Stimulated activated CD8-positive, alpha-beta memory T cell treated with anti-CD3 and anti-CD28 coated beads, Interleukin-7, amount 100 ng/mL, for 48 hours (primary cell): ENCODE measurements at places on chromosomes 6 and 20.

GRCh38 chr6:37675100-37675499 is 22.6 kb downstream of the MDGA1 start:
- no peak for DNase-seq

DNA sequence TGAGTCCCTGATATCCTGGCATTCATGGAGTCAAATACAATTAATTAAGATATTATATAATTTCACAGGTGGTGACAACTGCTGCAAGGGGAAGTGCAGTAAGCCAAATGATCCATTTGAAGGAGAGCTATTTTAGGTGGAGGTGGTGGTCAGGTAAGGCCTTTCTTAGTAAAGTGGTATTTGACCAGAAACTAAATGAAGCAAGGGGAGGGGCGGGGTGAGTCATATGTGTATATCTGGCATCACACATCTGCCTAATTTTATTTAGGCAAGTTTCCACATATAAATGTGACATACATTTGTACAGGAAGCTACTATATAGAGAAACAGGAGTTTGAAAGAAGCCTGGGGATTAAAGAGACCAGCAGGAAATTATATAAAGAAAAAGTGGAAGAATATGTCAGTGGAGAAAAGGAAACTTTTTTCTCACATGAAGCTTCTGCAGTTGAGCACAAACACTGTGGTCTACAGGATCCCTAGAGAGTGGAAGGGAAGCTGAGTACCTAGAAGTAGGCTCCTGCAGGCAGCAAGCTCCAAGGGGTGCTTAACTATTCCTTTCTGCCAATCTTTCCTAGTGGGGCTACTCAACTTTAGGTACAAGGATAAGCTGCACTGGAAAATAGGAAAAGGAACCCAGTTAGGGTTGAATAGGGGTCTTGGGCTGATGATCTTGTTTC is 99.6 kb downstream of the OGFRL1 start:
- DNase-seq = no peak

GRCh38 chr6:33093855-33094254 is 18.1 kb downstream of the HLA-DPB1 start:
- no peak for DNase-seq

GRCh38 chr6:6620766-6621425 is 32.4 kb downstream of the LY86 start:
- DNase-seq = no peak

- no peak for DNase-seq
Measured at GRCh38 chr6:9610620-9611415, 804.1 kb downstream of the TFAP2A start.

- no peak for DNase-seq
Measured at GRCh38 chr6:27836783-27837624, 75.2 kb downstream of the OR2B2 start.

DNA sequence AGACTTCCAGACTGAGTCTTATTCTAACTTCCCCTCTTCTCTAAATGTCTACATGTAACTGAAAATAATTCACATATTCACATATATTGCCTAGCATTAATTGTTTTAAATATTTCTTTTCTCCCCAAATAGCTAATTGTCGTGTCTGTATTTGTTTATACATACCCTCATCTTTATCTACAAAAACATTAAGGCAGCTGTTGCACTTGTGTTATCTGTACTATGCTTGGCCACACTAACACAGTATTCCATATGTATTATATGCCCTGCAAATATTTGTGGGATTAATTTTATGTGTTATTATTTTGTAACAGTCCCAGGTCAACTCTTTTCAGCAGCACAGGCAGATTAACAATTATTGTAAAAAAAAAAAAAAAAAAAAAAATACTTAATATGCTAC is 11.7 kb downstream of the HDAC2 start:
- DNase-seq = no peak

DNA sequence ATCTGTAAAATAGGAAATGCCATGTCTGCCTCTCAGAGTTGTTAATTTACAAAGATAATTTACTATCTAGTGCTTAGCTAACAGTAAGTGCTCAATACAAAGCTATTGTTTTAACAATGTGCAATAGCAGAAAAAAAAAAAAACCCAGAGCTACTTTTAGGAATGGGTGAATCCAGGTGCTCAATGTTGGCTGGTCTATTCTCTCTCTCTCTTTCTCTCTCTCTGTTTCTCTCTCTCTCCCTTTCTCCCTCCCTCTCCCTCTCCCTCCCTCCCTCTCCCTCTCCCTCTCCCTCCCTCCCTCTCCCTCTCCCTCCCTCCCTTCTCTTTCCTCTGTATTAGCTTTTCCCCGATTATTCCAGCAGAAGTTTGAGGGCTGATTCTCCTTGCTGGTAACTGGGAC is 14.0 kb downstream of the PDRG1 start:
- no peak for DNase-seq

DNA sequence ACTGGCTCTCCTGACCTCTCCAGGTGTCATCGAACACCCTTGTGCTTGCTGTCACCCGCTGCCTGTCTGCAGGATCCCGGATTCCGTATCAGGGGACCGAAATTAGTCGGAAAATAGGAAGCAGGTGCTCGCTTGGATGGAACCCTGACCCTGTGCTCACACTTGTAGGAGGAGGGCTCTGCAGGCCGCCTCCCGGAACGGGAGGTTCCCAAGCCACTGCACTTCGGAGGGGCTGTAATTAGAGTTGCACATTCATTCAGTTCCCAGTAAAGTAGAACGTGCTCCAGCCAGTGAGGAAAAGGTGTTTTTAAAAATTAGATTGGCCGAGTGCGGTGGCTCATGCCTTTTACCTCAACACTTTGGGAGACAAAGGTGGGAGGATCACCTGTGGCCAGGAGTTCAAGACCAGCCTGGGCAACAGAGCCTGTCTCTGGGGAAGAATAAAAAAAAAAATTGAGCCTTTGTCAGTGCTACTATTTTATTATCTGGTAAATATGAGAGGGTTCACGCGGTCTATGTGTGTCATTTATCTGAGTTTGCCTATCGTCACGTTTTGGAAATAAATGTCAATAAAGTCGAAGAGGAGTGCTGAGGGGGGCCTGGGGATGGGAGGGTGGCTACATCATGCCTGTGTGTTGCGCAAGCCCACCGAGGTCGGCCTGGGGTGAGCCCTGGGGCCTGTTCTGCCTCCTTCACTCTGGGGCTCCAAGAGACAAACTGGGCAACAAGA is 1.5 kb upstream of the GMEB2 start:
- peak; percentile 65 for DNase-seq

- DNase-seq = no peak
Measured at GRCh38 chr6:12270551-12271230, 19.5 kb upstream of the EDN1 start.

GRCh38 chr6:23320471-23321015 is 751.2 kb downstream of the HDGFL1 start:
- no peak for DNase-seq

DNA sequence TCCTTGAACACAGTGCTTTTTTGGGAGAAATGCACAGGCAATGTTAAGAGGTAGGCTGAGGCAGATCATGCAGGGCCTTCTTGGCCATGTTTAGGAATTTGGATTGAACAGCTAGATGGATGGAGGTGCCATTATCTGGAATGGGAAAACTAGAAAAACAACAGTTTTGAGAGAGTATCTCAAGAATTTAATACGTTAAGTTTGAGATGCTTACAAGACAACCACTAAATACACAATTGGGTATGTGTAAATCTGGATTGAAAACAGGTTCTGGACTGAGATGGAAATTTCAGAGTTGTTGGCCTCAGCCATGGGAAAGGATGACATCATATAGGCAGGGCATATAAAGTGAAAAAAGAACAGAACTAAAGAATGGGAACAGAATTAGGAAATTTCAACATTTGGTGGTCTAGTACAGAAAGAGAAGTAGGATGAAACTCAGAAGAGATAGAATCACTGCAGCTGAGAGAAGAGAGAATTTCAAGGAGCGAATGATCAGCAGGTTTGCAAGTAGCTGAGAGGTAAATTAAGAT is 37.1 kb downstream of the NCOA7 start:
- no peak for DNase-seq

DNA sequence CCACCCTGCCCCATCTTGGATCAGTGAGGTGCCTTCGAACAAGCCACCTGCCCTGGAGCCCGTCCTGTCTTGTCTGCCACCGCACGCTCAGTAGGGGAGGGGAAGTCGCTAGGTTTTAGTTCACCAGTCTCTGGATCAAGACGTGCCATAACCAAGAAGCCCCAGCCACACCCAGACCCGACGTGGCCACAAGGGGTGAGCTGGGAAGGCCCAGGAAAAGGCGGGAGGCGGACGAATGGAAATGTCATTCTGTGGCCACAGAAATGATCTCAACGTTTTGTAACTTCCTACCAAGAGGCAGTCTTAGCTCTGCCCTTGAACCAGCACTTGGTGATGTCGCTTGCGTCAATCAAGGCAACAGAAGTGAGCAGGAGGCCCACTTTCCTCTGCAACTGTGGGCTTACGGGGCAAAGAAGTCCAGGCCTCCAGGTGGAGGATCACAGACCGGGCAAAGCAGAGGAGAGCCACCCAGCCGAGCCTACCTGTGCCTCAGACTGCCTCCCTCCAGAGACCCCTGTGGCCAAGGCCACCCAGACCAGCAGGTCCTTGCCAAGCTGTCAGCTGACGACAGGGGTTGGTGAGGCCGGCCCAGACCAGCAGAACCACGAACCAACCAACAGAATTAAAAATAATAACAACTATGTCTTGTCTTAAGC is 14.5 kb downstream of the GMEB2 start:
- no peak for DNase-seq

GRCh38 chr20:58754584-58754983 is 62.0 kb downstream of the NPEPL1 start:
- no peak for DNase-seq

GRCh38 chr6:36335465-36336207 is 1.1 kb downstream of the BNIP5 start:
- no peak for DNase-seq

- DNase-seq = no peak
Measured at GRCh38 chr6:33168639-33169038, 23.6 kb downstream of the COL11A2 start.

- no peak for DNase-seq
Measured at GRCh38 chr6:5094327-5094726, 9.2 kb downstream of the PPP1R3G start.

GRCh38 chr20:60372275-60372674 is 414.1 kb downstream of the CDH26 start:
- no peak for DNase-seq

- DNase-seq = no peak
Measured at GRCh38 chr20:49446808-49447207, 35.7 kb downstream of the KCNB1 start.

GRCh38 chr6:165846123-165846966 is 183.3 kb upstream of the PDE10A start:
- DNase-seq = no peak

DNA sequence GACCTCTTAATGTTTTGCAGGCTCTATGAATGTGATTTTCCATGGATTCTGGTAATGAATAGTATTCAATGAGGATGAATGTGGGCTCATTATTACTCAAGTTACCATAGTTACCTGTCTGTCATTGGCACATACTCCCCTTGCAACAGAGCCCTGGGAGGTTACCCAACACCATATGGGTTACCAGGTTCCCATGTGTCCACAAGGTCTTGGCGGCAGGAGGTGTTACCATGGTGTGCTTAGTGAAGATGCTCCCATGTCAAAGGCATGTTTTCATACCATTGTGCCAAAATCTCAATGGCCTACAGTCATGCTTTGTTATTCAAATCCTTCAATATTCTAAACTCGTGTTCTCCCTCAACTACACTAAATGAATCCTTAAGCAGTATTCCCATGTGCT is 232.5 kb downstream of the HDGFL1 start:
- DNase-seq = no peak

- no peak for DNase-seq
Measured at GRCh38 chr6:52074155-52074554, 13.3 kb downstream of the PKHD1 start.
